ENCODE measurements at places on chromosomes 6 and 20.

DNA sequence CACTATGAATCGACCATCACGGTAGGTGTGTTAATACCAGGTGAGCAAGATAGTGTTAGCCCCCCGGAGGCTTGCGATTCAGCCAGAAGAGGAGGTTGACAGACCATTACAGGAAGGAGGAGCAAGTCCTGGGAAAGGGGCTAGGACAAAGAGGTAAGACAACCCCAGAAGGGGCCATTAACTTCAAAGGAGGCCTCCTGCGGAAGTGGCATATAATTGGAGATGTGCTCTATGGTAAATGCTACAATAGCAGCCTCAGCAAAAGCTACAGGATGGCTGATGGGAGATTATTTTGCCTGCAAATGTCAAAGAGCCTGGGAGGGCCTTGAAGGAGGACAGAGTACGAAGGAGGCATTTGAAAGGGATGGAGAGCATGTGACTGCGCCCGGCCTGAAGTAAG is 108.6 kb upstream of the CITED2 start:
- no peak for DNase-seq

GRCh38 chr6:167973148-167973885 is 24.2 kb upstream of the KIF25 start:
- DNase-seq, result no peak

- DNase-seq, result no peak
These were observed 27.8 kb downstream of the PRPH2 start for GRCh38 chr6:42694586-42694985.

GRCh38 chr6:73511796-73512195 is 9.0 kb downstream of the EEF1A1 start:
- DNase-seq, result no peak

DNA sequence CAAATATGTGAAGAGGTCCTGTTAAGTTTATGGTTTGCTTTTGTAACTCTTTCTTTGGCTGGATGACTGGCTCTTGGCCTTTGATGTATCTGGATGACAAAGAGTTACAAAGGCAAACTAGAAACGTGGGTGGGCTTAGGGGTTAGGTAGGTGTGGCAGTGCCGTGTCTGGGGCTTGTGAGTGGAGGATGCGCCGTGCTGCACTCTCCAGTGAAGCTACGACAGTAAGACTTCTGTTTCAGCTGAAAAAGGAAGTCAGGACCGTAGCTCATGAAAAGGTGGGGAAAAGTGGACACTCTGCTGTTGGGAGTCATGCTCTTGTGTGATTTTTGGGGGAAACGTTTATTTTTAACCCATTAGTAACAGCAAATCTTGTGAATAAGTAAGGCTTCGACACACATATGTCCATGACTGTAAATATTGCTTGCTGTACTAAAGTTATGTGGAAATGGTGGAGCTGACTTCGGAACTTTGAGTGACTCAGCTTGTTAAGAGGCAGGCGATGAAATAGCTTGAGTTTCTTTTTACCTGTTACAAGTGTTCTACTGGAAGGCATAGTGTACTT is 45.6 kb downstream of the DUSP22 start:
- DNase-seq, result no peak

DNA sequence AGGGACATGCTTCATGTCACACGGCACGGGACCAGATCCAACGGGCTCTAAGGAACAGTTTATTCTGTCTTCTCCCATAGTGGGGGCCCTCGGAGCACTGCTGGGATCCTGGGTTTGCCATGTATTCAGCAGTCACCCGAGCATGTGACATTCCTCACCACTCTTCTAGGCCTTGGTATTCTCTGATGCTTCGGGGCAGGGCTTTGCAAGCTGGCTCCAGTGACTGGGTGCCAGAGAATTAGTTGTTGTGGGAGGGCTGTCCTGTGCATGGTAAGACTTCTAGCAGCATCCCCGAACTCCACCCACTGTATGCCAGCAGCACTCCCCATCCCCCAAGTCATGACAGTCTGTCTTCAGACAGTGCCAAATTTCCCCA is 5.4 kb downstream of the CCN5 start:
- DNase-seq, result no peak

DNA sequence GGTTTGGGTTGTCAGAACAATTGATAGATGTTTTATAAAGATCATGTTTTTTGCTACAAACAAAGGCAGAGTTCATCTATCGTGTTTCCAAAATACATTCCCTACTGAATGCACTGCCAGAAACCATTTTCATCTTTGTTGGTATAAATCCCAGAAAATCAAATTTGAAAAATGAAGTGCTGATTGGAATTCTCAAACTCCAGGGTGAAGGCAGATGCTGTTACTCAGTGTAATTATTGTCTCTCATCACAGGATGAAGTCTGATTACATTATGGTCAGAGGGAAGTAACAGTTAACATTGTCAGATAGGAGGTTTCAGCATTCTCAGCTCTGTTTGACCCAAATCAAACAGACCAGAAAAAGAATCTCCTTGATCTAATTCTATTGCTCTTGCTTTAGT is 198.4 kb upstream of the KCNK16 start:
- no peak for DNase-seq

DNA sequence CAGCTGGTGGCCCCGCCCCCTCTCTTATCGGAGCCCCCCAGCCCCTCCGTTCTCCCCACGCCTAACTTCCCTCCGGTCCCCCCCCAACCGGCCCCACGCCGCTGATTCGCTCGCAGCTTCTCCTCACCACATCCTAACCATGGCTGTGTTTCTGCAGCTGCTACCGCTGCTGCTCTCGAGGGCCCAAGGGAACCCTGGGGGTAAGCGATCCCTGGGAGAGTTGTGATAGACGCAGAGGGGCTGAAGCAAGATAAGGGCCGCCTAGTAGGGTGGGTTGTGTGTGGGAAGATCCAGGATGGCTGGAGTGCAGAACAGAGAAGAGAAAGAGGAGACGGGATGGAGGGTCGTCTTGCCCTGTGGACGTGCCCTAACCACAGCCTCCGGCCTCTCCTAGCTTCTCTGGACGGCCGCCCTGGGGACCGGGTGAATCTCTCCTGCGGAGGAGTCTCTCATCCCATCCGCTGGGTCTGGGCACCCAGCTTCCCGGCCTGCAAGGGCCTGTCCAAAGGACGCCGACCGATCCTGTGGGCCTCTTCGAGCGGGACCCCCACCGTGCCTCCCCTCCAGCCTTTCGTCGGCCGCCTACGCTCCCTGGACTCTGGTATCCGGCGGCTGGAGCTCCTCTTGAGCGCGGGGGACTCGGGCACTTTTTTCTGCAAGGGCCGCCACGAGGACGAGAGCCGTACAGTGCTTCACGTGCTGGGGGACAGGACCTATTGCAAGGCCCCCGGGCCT is at the start of gene MPIG6B:
MPIG6B (plus strand) TSS at position 129 of the 735 bp plus-strand sequence; CDS start at position 140, 11 bp downstream.
- no peak for DNase-seq

GRCh38 chr20:2798095-2798805 is 2.2 kb downstream of the CPXM1 start:
- DNase-seq, result no peak

DNA sequence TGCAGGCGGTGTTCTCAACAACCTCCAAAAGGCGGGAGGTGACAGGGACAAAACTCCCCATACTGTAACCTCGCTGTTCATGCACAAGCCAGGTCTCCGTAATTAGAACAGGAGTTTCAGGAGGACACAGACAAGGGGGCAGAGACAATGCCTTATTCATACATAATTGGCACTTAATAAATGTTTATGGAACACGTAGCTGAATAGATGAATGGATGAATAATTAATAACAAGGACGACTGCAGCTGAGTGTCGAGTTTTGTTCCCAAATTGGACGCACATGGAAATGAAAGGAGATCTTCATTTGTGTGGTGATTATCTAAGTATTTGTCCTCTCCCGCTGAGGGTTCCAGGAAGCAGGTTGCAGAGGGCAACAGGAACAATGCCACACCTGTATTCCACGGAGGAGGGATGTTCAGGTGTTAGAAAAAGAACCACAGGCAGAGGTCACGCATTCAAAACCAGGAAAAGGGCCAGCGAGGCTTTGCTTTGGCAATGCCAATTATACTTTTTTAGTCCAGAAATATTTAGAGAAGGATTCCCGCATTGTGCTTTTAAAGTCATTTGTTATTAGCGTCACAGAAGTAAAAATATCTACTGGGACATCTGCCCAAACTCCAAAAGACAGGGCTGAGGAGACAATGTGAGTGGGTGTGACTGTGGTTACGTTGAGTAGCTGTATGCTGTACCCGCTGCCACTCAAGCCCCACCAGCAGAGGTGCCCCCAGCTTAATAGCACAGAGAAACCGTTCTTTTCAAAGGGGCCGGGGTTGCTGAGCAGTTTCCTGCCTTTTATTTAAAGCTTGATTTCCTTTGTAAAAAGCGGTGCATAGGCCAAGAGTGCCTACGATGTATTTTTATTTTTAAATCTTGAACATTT is 123.3 kb downstream of the PXDC1 start:
- DNase-seq, result peak; percentile 1

- DNase-seq, result no peak
These were observed 44.8 kb downstream of the TAF8 start for GRCh38 chr6:42095094-42095493.

- no peak for DNase-seq
These were observed 50.8 kb upstream of the TAGAP start for GRCh38 chr6:159095616-159096015.

DNA sequence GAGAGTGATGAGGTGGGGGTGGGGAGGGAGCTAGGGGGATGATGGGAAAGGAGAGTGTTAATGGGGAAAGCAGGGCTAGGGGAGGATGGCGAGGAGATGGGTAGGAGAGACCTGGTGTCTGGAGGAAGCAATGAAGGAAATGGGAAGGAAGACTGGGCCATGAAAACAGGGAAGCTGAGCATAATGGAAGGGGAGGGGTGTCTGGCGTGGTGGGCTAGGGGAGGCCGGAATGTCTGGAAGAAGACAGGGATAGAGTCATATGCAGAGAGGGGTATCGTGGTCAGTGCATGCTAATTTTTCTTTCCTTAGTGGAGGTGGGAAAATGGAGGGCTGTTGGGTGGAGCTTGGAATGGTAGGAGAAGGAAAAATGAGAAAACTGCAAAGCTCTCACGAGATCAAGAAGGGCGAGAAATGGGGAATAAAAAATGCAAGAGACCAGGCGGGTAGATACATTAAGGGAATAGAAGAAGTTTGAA is 423 bp downstream of the KLHDC3 start:
- no peak for DNase-seq

GRCh38 chr20:58651559-58651945 is 469 bp downstream of the STX16 start:
- DNase-seq, result no peak

DNA sequence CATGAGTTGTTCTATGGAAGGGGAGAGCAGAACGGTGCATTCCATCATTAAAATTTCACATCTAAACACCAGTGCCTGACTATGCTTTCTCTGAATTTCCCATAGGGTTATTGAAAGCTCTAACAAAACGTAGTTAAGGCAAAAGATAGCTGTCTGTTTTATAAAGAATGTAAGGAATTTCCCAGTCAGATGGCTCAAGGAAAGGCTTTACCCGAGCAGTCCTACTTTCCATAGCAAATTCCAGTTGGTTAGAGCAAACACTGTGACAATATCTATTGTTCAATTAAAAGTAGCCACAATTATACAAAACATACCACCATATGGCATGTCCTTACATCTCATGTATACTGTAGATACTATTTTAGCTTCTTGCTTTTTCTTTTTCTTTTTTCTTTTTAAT is 1059.5 kb upstream of the FLRT3 start:
- DNase-seq, result no peak

GRCh38 chr20:650954-651353 is 2.0 kb downstream of the SRXN1 start:
- DNase-seq, result no peak

- DNase-seq, result no peak
These were observed 121.1 kb downstream of the GPR63 start for GRCh38 chr6:96716221-96716620.

DNA sequence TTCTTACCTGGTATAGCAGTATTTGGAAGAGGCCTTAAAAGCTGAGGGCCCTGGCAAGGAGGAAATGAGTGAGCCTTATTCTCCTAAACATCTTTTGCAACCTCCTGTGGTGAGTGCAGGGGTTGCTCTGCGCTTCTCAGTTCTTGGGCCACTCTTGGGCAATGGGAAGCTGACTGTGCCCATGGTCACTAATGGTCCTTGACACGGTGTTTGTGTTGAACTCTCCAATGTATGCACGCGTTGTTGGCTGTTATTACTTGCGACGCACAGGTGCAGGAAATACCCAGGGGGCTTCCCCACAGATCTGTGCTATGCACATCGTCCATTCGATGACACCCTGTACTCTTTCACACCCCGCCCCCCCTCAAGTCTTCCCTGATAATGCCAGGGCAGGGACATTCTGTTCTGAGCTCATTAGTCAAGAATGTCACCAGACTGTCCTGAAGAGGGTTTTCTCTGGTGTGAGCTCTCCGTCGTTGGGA is 79.7 kb downstream of the EDN1 start:
- no peak for DNase-seq

- no peak for DNase-seq
These were observed 103.7 kb upstream of the TMEM170B start for GRCh38 chr6:11433860-11434259.

DNA sequence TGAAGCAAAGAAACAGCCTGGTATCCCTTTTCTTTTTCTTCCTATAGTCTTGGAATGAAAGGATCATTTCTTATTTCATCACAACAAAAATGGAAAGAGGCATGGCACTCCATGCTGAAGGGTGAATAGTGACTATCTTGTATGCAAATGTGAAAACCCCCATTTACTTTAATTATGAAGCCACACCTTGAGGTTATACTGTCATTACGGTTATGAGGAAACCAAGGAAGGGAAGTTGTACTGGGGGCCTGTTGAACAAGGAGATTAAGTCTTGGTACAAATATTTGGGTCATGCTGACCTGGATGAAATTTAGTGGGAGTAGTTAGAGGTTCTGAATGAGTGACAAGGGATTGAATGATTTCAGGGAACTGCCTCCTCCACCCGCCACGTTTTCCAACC is 8.7 kb upstream of the STXBP5 start:
- DNase-seq, result no peak

GRCh38 chr6:15781890-15782289 is 119.1 kb upstream of the DTNBP1 start:
- DNase-seq, result no peak

DNA sequence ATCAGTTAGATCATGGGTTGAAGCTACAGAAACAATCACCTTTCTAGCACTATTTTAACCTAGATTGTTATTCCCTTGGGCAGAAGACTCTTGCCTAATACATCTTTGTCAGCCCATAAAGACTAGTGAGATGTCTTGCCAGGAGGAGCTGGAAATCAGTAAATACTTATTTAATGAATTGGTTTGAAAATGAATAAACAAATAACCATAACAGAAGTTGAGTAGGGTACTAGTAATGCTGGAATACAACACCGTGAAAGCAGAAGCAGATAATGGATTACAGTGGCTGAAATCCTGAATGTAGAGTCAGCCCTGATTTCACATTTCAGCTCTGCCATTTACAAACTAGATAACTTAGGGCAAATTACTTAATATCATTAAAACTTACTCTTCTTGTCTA is 236.1 kb downstream of the PACRG start:
- DNase-seq, result no peak

GRCh38 chr6:136723780-136724179 is 68.5 kb downstream of the MAP3K5 start:
- DNase-seq, result no peak

All from effector CD8-positive, alpha-beta T cell (primary cell).